MV-4-11 (cell line): ENCODE measurements at places on chromosomes 7 and 10.

DNA sequence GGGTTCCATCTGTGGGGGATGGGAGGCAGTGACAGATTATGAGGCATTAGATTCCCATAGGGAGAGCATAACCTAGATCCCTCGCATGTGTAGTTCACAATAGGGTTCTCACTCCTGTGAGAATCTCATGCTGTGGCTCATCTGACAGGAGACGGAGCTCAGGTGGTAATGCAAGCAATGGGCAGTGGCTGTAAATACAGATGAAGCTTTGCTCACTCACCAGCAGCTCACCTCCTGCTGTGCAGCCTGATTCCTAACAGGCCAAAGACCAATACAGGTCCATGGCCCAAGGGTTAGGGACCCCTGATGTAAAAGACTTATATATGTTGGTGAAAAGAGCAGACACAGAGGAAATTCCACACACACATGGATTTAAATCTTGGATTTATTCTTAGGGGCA, 370.2 kb downstream of the NRG3 start:
- DNase-seq, result no peak

DNA sequence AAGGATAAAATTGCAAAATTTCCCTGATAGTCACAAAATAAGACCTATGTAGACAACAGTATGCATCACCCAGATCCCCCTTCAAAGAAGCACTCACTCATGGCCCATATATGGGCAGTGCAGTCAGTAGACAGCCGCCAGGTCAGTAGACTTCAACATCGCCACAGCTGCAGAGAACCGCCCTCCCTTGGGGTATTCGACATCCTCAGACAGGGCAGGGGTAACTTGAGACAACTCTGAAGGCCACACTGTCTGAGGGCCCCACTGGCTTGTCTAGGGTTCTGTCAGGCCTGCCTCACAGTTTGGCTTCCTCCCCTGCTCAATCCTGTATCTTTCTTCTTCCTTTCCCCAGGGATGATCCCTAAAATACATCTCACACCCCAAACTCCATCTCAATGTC, 172.3 kb downstream of the IMMP2L start:
- no peak for DNase-seq

- DNase-seq, result peak; percentile 4
Observed at GRCh38 chr10:103021900-103022293, 103.8 kb downstream of the CNNM2 start.

GRCh38 chr7:115754226-115754625, 276.3 kb downstream of the TFEC start:
- DNase-seq, result no peak

- DNase-seq, result no peak
Observed at GRCh38 chr10:19937989-19938388, 121.8 kb downstream of the PLXDC2 start.

DNA sequence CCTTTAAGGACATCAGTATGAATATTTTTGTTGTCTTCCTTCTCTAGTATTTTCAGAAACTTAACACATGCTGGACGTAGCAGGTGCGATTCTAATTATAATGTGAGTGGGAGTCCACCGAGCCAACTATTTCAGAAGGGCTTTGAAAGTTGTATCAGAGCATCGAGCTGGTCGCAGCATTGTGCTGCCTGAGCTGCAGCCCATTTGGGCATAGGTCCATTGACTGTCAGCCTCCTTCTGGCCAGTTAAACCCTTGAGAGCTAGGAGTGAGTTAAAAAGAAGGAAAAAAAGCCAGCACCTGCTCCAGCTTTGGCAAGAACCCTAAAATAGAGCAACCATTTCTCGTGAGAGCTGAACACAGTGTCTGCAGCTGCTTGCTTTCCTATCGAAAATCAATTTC, 47.8 kb downstream of the SLC35G1 start:
- no peak for DNase-seq

DNA sequence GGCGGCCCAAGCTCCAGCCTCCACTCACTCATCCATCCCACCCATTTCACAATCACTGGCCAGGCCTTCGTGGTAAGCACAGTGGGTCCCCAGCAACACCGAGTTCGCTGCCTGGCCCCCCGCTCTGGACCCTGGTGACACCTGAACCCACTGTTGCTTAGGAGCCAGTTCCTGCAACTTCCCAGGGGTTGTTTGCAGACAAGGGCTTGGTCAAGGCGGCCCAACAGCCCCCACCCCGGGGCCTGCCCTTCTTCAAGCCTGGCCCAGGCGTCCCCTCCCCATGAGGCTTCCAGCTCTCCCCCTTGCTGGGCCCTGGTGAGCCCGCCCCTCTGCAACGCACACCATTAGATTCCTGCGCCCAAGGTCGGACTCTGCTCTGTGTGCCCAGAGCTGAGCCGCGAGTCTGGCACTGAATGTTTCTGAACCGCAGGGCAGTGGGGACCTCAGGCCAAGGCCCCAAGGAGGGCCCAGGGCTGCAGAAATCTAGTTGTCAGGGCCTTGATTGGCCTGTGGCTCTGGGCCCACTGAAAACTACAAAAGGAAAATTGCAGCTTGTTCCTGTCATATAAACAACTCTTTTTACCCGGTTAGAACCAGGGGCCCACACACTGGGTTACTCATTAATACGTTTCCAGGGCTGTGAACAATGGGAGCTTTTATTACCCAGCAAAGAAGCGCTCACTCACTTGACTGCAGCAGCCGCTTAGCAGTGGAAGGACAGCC, 2.1 kb upstream of the COX19 start:
- peak; percentile 37 for DNase-seq

DNA sequence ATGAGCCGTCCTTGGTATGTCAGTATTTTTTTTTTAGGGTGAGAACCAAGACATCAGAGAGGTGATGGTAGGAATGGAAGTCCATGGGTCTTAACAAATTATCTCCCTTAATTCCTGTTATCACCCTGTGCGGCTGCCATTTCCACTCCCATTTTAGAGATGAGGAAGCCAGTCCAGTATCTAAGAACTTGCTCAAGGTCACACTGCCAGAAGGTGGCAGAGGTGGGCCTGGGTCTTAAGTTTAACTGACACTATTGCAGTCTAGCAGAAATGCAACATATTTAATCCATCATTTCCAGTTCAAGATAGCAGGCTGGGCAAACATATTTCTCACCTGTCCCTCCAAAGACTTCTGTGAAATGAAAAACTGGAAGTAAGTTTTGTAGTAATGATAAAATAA, 108.3 kb downstream of the GLI3 start:
- no peak for DNase-seq

- no peak for DNase-seq
Observed at GRCh38 chr7:103469095-103469948, 23.3 kb upstream of the SLC26A5 start.

GRCh38 chr7:147153571-147153970, 1037.0 kb downstream of the CNTNAP2 start:
- DNase-seq, result no peak

- DNase-seq, result no peak
Observed at GRCh38 chr10:127196282-127197153, at the start of gene INSYN2A. Gene INSYN2A (minus strand): TSS chr10:127196591. CDS start chr10:127176395, 20,196 bp downstream.

- no peak for DNase-seq
Observed at GRCh38 chr7:79598351-79598750, 144.9 kb upstream of the MAGI2 start.

- DNase-seq, result no peak
Observed at GRCh38 chr7:36368496-36368895, 21.2 kb upstream of the ANLN start.

- peak; percentile 26 for DNase-seq
Observed at GRCh38 chr7:17772581-17773288, 167.6 kb downstream of the SNX13 start.

DNA sequence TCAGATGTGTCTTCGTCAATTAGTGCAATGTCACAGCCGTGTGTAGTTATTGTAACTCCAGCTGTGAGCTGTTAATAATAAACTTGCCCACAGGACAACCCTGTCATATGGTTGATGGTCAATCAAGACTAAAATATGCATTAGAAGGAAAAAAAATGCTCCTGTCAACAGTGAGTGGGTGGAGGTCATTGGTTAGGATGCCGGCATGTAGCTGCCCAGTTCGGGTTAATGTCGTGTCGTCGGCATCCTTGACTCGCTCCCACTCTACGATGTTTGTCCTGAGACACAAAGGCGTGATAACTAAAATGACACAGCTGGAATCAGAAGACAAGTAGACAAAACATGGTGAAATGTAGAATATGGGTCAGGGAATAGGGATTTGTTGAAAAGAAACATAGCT, 442.8 kb upstream of the NPVF start:
- DNase-seq, result no peak

DNA sequence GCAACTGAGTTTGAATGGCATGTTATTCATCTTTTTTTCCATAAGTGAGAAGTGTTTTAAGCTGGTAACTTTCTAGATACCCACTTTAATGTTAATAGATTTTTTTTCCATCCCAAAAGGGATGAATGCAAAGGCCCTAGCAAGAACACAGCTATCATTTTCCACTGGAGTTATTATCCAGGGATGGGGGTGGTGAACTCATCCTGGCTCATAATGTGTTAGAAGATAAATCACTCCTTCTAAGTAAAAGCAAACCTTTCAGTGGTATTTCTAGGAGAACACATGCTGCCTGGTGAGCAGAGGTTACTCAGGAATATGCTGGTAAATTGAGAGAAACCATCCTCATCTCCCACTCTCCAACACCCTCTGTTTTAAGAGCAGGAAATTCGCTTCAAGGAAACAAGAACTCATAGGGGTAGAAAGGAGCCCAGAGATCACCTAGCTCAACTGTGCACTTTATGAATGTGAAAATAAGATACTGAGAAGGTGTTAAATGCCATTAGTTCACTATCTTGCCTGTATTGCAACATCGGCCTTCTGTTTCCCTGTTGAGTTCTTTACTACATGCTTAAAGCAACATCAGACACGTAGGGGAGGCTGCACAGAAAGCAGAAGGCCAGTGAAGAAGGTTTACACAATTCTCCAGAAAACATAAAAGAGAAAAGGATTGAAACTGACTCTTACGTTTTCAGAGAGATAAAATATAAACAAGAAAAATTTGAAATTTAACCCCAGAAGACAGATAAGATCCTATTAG, 264.0 kb upstream of the PRKCQ start:
- DNase-seq, result peak; percentile 64

GRCh38 chr10:113301342-113301984, 251.4 kb upstream of the HABP2 start:
- no peak for DNase-seq

DNA sequence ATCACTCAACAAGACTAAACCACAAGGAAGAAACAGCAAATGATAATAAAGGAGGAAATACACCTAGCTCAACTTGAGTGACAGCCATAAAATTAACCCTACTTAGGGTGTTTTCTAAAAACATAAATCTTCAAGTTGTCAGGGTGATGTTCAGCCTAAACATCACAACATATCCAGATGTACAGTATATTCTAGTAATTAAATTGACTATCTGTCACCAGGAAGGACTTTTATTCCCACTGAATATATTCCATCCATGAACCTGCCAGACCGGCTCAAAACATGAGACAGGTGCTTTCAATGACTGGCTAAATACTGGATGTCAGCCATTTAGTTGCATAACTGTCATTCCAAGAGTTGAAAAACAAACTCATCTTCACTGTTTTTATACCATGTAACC, 298.1 kb upstream of the NEBL start:
- no peak for DNase-seq

DNA sequence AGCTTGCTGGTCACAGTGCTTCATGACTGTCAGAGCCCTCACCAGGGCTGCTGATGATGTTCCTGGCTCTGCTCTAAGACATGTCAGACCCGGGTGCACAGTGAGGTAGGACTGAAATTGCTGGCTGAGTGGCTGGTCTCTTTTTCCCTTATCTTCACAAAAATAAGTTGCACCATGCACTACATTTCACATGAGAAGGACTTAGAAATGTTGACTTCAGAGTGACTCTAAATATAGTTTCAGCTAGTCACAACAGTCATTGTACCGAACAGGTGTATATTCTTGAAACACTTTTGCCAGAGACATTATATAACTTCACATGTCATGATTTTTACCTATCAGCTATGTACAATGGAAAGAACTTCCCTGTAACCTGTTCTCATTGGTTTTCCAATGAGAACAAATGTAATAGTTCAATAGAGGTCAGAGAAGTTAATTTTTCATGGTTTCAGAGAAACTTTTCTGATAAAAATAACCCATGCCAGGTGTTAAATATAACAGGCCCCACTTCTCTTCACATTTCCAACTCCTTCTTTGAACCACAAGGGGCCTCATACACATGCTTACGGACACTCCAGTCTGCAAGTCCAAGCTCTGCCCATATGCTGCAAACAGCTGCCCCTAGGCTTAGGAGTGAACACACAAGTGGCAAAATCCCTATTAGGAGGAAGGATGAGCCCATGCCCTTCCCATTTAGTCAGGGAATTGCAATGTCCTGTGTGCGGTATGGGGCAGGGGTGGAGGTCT, 115.6 kb downstream of the CDK6 start:
- DNase-seq, result no peak

- DNase-seq, result no peak
Observed at GRCh38 chr7:50818324-50818723, 35.6 kb upstream of the GRB10 start.

DNA sequence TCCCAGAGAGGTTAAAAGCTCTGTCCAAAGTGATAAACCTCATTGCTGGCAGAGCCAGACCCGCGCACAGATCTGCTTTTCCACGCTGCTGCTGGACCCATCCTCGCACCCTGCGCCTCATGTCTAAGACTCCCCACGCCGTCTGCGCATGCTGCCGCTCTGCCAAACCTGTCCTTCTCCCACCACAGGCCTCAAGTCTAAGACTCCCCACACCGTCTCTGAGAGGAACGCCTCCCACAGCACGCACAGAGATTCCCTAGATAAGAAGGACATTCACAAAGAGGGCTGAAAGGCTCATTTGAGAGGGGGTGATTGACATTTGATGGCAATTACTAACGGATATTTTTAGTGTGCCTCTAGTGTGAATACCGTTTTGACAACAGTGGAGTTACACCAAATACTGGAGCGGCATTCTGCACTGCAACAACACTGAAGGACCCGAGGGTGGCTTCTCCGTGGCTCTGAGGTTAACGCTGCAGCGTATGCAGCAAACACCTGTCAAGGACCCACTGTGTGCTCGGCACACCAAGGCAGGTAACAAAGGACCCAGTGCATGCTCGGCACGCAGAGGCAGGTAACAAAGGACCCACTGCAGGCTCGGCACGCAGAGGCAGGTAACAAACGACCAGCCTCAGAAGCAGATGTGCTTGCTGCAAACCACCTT, 231.4 kb downstream of the DNAJB6 start:
- DNase-seq, result no peak

DNA sequence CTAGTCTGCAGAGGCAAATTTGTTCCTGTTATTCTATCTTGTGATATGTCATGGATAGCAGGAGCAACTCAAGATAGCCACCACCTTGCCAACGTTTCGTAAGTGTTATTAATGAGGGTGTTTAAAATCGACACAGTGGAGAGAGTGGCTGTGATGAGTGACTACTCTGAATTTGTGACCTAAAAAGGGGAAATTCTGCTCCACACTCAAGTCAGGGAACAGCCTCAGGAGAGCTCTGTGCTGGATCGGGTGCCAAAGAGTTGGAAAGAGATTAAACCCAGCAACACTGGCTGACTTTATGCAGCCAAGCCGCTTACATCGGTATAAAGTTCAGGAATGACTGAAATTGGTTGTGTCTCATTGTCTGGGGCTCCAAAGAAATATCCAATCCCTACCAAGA, 9.5 kb downstream of the TACC2 start:
- DNase-seq, result no peak

- no peak for DNase-seq
Observed at GRCh38 chr10:120897343-120897742, 46.2 kb downstream of the WDR11 start.
